Islet precursor cell (in vitro differentiated cells): ENCODE measurements at places on chromosomes 12 and 14.

DNA sequence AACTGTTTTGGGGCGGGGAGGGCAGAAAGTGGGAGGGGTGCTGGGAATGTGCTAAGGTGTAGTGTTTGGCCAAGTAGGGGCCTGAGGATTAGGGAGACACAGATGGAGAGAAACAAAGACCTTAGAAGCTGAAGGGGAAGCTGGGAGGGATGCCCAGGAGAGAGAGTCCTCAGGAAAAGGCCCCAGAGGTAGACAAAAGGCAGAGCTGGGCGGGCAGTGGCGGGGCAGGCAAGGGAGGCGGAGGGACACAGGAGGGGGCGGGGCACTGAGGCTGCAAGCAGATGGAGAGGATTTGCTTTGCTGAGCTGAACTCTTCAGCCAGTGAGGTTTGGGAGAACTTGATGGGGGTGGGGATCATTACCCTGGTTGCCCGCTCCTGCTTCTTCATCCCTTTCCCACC is 2.8 kb downstream of the PTMS start:
- DNase-seq, result peak; percentile 88

DNA sequence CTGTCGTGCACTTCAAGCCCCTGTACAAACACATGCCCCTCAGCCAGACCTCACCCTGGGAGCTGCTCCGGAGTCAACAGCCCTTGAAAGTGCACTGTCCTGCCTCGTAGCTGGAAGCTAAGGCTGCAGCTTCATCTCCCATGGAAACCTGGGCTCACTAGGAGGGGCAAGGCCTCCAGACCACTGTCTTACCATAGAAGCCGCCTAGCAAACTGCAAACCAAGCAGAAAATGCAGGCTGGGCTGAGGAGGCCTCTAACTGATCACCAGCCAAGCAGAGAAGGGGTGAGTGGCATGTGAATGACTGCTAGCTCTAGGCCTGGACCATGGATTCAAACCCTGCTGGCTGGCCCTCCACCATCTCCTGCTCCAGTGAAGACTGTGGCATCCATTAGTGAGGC is 340.2 kb downstream of the CACNA1C start:
- no peak for DNase-seq

GRCh38 chr12:120132863-120133385 is 16.4 kb upstream of the RAB35 start:
- DNase-seq, result no peak

GRCh38 chr12:30694412-30695198 is 1.1 kb downstream of the IPO8 start:
- DNase-seq, result peak; percentile 86

DNA sequence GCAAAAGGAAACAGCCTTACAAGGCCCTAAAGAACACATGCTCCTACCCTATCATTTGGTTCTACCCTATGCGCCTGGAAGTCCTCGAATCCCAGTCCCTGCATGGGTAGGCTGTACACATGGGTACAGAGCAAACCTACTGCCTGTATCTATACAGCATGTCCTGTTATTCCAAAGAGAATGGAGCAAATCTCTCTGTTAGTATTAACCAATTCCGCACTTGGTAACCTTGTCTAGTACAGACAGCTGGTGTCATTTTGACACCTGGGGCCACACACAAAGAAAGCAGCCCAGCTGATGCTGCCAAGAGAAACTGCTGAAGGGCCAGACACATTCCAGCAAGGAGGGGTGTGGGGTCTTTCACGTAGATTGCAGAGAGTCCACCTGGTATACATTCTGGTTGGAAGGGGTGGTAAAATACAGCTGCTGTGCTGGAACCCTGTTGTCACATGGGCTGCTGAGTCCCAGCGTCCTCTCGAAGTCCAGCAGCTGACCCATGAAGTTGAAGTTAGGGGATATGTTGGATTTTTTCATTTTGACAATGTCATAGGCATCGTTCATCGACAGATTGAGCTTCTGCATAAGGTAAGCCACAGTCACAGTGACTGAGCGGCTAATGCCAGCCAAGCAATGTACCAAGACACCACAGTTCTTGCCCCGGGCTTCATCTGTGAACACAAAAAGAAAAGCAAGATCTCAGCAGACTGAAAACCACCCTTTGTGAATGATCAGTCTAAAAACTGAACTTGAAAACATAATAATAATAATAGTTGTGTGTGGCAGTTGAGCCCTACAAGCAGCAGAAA is 3.2 kb downstream of the DUSP6 start:
- DNase-seq, result no peak

GRCh38 chr12:5308216-5308615 is 123.7 kb upstream of the NTF3 start:
- DNase-seq, result no peak

GRCh38 chr14:99564256-99564925 is 39.6 kb downstream of the CCDC85C start:
- DNase-seq, result no peak

GRCh38 chr12:38880288-38880687 is 25.1 kb downstream of the CPNE8 start:
- no peak for DNase-seq

GRCh38 chr14:22375321-22375930 is 213.6 kb downstream of the DAD1 start:
- DNase-seq, result no peak

GRCh38 chr12:119695034-119695433 is 27.1 kb downstream of the PRKAB1 start:
- no peak for DNase-seq

GRCh38 chr12:99381992-99382391 is 265.6 kb upstream of the GARIN6 start:
- no peak for DNase-seq

DNA sequence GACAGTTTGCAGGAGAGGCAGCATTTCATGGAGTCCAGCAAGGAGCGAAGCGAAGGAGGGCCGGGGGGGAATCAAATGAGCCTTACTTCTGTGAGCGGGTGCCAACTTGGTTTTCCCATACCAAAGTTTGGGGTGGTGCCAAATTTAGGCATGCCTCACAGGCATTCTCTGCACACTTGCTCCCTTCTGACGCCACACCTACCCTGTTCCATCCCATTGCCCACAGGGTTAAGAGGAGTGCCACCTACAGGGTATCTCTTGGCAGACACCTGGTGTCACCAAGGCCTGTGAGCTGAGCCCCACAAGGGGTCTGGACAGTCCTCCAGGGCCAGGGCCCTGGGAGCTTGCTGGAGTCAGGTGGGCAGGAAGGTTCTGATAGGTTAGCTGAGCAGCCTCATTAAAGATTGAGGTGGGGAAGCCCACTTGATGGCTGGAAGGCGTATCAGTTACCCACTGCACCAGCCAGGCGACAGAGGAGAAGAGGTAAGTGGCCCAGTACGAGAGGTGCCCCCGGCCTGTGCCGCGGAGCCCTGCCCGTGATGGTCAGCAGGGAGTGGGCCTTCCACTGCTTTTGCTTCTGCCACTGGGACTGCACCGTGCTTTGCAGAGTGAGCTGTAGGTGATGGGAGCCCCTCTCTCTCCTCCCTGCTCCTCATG is 45.2 kb downstream of the DEGS2 start:
- no peak for DNase-seq

DNA sequence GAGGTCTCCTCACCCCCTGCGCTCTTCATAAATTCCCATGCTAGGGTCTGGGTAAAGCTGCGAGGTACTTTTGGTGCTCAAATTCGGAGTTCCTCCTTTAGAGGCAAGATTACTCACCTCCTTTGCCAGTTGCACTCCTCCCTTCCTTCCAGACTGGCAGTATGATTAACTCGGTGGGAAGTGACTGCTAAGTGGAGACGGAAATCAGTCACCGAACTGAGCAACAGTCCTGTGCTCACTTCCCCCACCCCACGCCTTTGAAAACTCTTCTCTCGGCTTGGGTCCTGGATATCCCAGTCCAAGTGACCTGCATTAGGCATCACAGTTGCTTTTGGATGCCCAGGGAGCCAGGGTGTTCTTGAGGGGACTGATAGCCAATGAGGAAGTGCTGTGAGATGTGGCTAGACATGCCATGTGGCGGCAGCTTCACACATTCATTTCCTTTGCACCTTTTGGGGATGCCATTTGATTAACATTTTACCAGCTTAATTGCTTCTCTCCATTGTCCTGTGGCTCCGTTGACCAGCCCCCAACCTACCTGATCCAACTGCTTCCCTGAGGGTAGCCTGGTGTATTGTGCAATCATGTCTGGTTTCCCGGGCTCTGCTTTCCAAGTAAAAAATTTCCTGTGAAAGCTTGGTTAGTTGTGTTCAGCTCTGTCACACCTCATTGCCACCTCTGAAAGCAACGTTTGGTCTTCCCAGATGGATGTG is 840 bp downstream of the PNP start:
- DNase-seq, result peak; percentile 79

DNA sequence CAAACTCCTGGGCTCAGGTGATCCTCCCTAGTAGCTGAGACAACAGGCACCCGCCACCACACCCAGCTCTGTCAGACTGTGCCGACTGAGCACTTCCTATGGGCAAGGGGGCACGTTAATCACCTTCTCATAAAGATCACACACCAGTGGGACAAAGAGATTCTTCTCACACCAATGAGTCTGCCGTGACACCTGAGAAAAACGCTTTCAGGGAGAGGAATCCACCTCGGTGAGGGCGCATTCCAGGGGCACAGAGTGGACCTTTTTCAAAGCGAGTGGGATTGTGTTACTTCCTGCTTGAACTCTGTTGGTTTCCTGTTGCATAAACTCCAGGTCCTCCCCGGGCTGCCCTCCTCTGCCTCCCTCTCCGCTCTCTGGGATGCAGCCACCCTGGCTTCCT is 17.5 kb upstream of the SCARB1 start:
- no peak for DNase-seq

- no peak for DNase-seq
These were observed 141.7 kb downstream of the TMEM132C start for GRCh38 chr12:128408669-128409068.

- peak; percentile 80 for DNase-seq
These were observed 84.1 kb upstream of the TBX3 start for GRCh38 chr12:114767906-114768722.

- peak; percentile 57 for DNase-seq
These were observed 227.3 kb downstream of the KTN1 start for GRCh38 chr14:55807053-55807880.

- peak; percentile 29 for DNase-seq
These were observed 17.3 kb upstream of the RIN3 start for GRCh38 chr14:92496191-92496857.

DNA sequence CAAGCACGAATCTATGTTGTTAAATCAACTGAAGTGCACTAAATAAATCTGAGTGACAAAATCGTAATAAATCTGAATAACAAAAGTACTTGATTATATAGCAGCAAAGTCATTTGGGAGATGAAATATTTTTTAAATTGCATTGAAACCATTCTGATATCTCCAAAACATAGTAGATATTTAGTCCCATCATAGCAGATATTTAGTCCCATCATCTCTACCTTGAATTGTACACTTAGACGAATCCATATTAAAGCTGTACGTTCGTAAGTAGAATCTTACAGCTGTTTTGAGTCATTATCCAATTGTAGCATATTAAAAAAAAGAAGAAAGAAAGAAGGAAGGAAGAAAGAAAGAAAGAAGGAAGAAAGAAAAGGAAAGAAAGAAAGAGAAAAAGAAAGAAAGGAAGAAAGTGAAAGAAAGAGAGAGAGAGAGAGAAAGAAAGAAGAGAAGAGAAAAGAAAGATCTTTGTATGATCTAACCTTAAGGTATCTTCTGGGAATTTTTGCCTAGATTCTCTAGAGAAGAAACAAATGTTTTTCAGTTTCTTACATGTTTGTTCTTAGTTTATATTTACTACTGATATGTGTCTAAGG is 2.6 kb downstream of the DCN start:
- DNase-seq, result no peak

DNA sequence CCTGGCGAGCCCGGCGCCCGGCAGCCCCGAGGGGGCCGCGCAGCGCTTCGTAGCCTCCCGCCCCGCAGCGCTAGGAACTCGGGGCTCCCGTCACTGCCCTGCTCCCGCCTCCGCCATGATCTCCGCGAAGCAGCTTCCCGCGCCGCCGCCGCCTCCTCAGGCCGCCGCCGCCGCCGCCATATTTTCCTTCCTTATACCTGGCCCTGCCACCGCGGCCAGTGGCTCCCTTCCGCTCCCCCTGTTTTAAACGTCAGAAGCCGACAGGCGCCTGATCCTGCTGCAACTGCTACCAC is 286 bp downstream of the PPP4R3A start:
- no peak for DNase-seq

- DNase-seq, result no peak
These were observed 283.4 kb downstream of the CEP128 start for GRCh38 chr14:80658155-80658554.
